ENCODE measurements at places on chromosomes 1 and 21.

DNA sequence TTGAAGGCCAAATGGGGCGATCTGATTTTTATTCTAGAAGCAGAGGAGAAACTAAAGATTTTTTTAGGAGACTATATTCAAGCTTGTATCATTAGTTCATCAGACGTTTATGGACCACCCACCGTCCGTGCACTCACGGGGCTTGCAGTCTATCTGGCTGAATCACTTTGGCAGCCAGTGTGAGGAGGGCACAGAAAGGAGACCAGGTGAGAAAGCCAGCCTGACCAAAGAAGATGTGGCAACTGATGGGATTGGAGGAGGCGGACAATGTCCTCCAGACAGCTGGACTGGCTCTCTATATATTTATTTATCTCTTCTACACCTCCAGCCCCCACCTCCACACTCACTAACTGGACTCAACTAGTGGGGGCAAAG is 822 bp upstream of the ELOVL1 start:
- DNase-seq, result no peak

- DNase-seq, result no peak
Measured at GRCh38 chr1:248828845-248829244, 3.1 kb upstream of the SH3BP5L start.

DNA sequence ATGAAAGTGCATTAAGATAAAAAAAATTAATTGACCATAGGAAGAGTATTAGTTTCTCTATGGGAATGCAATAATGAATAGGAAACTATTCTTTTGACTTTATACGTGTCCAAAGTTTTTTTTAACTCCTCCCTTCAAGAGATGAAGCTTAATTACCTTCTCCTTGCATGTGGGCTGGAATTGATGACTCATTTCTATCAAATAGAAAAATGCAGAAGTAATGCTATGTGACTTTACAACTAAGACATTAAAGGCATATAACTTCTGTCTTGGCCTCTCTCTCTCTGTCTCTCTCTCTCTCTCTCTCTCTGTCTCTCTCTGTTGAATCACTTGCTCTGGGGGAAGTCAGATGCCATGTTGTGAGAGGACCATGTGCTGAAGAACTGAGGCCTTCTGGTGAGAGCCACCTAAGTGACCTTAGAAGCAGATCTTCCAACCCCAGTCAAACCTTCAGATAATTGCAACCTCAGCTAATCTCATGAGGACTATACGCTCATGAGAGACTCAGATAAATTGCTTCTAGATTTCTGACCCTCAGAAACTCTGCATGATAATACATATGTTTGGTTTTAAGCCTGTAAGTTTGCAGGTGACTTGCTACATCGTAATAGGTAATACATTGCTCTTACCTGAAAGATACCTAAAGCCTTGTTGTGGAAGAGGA is 414.2 kb downstream of the KCNT2 start:
- no peak for DNase-seq

DNA sequence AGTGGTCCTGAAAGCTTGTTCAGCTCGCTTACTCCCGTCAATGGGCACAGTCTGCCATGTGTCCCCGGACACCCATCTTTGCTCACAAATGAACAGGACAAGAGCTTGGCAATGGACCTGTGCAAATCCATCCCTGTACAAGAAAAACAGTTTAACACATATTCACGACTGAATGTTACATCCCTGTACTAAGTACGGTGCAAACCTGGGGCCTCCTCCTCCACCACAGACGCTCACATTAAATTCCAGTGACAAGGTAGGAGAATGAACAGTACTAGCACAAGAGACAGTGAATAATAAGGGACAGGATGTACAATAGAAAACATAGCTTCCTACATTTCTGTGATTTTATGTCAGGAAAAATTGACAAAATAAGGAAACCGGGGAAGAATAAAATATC is 187.7 kb downstream of the ASTN1 start:
- DNase-seq, result no peak

DNA sequence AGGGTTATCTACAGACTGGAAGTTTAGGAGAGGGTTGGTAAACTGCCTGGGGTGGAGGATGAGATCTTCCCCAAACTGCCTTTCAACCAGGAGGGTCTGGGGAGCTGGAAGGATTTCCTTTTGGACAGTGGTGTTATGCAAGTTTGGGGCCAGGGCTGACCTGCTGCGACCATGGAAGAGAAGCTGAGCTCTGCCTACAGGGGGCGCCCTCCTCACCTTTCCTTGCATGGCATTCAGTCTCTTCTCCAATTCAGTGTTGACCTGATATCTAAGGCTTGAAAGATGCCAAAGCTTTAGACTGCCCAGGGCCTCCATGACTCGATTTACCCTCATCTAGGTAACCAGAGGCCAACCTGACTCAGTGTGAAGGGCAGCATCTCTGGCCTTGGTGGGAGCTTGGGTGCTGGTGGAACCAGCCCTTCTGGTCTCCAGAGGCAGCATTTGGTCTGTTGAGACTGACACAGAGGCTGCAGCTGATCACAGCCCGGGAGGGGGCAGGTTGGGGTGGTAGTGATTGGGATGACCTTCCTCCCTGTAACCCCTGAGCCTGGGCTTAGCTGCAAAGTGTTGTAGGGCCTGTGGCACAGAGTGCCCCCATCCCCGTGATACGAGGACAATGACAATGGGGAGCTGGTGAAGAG is 170.0 kb downstream of the GRIK3 start:
- peak; percentile 46 for DNase-seq

DNA sequence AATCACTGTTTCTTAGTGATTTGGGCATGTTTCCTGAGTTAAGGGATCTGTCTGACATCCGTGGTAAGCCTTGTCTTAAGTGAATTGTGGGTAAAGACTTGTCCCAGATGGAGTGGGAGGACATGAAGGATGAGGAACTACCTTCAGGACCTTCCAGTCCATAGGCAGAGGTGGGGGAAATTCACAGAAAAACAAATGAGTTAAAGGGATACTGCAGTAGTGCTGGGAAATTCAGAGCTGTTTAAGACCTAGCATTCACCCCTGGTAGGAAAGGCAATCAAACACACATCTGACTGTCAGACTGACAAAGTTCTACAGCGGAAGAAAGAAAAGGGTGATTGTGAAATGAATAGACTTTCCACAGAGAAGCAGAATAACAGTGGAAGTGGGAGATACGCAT is 3.0 kb downstream of the GNAT2 start:
- DNase-seq, result no peak

- DNase-seq, result no peak
Measured at GRCh38 chr1:210123383-210123782, 109.2 kb upstream of the SERTAD4 start.

GRCh38 chr1:168607872-168608428 is 31.5 kb downstream of the XCL1 start:
- no peak for DNase-seq

- no peak for DNase-seq
Measured at GRCh38 chr1:223738465-223739365, 26.4 kb downstream of the CAPN2 start.

- no peak for DNase-seq
Measured at GRCh38 chr1:177825276-177825901, 144.5 kb downstream of the SEC16B start.

DNA sequence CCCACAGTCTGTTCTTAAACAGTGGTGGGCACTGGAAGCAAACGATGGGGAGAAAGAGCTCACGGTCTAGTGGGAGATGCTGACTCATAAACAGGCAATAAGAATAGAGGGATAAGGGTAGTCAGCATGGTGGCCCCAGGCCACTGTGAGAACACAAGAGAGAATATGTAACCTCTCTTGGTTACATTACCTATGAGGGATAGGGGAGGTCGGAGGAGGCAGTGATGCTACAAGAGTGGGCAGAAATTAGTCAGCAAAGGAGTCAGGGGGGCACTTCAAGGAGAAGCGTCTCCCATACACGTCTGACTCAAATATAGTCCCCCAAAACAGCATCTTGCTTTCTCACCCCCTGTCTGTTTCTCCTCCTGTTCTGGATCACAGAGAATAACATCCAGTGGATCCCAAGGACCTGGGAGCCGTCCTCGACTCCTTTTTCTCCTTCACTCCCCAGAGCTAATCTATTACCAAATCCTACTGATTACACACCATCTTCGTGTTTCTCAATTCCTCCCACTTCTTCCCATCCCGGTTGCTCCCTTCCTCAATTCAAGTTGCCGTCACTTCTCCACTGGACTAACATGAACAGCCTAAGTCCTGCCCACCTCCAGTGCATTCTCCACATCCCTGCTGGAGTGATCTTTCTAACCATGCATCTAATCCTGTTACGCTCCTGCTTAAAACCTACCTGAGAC is 2.1 kb downstream of the SLAMF8 start:
- no peak for DNase-seq

- no peak for DNase-seq
Measured at GRCh38 chr1:228306275-228307217, 98.7 kb downstream of the OBSCN start.

DNA sequence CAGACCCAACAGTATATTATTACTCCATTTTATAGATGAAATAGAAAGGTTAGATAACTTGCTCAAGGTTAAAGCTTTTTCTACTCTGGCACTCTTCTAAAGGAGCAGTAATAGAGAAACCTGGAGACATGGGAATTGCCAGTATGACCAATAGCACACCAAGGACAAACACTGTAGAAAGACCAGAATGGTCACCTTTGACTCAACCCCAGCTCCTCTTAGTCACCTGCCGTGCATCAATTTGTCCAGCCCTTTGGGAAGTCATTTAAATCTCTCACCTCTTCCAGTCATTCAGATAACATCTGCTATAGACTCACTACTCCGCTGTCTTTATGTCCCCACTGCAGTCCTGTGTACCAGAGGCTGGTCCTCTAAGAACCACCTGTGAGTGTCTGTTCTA is 23.9 kb upstream of the SLC44A3 start:
- DNase-seq, result no peak

GRCh38 chr1:50271968-50272578 is 151.2 kb downstream of the DMRTA2 start:
- DNase-seq, result peak; percentile 20

- DNase-seq, result no peak
Measured at GRCh38 chr1:182910143-182910542, 42.8 kb downstream of the SHCBP1L start.

DNA sequence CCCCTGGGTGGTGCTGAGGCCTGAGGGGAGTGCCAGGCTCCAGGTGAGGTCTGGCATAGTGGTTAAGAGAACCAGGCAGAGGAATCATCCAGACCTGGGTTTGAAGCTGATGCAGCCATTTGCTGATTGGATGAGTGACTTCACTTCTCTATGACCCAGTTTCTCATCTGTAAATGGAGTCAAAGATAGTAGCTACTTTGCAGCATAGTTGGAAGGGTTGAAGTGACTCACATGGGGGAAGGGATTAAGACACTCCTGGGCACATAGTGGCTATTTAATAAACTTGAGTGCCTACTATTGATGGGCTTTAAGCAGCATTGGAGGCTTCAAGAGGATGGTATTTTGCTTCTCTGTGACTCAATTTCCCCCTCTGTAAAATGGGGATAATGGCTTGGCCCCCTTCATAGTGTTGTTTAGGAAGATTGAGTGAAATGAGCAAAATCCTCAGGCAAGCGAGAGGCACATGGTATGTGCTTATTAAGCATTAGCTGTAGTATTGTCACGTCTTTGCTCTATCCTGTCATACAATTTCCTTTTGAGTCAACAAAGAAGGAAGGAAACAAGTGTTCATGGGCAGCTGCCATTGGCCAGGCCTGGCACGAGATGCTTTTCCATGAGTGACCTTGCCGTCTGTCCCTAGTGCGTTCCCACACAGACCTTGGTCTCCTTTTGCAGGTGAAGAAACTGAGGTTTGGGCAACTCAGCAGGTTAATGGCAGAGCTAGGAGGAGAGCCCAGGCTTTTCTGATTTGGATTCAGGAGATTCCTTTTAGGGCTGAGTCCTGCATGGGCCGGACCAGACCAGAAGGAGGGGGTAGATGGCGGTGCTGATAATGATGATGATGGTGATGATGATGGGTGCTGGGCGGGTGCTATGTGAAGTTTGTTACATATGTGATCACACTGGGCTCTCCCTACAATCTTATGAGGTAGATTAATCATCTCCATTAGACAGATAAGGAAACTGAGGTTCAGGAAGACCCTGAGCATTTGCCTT is 131.1 kb upstream of the WNT4 start:
- no peak for DNase-seq

- peak; percentile 70 for DNase-seq
Measured at GRCh38 chr1:33349081-33349759, 28.3 kb upstream of the A3GALT2 start.

- no peak for DNase-seq
Measured at GRCh38 chr1:54814571-54814970, 13.4 kb upstream of the TTC22 start.
